ENCODE measurements at places on chromosomes 3 and 15.

- no peak for DNase-seq
Measured at GRCh38 chr3:66403323-66403990, 97.4 kb downstream of the LRIG1 start.

GRCh38 chr3:195568630-195569029, 15.1 kb downstream of the APOD start:
- DNase-seq, result peak; percentile 47

- no peak for DNase-seq
Measured at GRCh38 chr3:34038131-34038530, 239.7 kb downstream of the PDCD6IP start.

DNA sequence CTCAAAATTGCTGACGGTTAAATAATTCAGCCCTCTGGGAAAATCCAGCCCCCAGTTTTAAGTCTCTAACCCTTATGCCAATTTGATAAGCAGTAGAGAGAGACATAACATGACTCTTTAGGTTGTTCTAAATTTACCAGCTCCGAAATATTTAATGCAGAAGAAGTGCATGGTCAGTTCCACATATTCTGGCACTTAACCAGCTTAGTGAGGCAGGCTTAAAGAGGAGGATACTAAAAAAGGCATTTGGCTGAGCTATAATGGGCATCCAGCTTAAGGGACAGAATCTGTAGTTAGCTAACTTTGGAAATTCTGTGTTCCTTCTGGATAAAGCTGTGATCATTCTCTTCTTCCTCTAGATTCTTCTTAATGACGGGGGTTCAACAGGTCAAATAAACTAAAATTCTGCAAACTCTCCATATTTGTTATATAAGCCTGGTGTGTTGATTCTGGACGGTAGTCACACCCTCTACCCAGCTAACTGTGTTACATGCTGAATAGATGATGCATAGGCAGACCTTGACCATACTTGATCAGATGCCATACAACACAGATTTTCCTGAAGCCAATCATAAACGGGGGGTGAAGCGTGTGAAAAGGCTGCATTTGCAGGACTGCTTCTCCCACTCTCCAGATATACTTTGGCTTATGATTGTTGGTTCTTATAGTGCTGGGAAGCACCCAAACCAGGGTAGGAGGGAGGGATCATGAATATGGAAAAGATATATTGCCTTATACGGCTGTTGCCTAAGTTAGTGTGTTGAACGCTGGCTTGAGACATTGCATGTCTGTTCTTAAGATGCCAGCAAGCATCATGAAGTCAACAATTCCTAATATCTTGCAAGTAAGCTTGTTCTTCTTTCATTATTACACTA, 118.4 kb downstream of the FGF12 start:
- DNase-seq, result no peak

DNA sequence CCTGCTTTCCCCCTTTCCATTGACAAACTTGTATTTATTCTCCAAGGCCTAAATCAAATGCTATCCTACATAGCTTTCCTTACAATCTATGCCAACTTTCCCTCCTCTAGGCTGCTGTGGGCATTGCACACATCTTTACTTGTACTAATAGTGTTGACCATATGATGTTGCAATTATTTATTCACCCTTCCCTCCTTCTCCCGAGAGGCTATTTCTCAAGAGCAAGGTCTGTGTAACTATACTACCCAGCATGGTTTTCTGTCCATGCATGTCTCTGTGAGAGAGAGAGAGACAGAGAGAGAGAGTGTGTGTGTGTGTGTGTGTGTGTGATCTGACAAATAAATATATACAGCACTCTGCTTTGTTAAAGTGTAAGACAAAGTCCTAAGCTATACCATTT, 63.8 kb downstream of the GTPBP8 start:
- DNase-seq, result no peak

- DNase-seq, result no peak
Measured at GRCh38 chr3:81853431-81853830, 92.0 kb upstream of the GBE1 start.

GRCh38 chr3:3646934-3647333, 152.3 kb upstream of the LRRN1 start:
- DNase-seq, result no peak

Measured in OCI-LY7 (cell line).